Skin of body (tissue), 3 donors: ENCODE measurements at places on chromosomes 7 and 10. TPM values are rescaled to one million over a fixed set of nuclear protein-coding genes. Genes with fewer than 3 reads are reported as not detected.

- no peak for DNase-seq
Observed at GRCh38 chr7:157372300-157373232, 35.8 kb downstream of the DNAJB6 start.

GRCh38 chr7:41869091-41869490 lies 166.2 kb upstream of the INHBA start:
- DNase-seq, result no peak

DNA sequence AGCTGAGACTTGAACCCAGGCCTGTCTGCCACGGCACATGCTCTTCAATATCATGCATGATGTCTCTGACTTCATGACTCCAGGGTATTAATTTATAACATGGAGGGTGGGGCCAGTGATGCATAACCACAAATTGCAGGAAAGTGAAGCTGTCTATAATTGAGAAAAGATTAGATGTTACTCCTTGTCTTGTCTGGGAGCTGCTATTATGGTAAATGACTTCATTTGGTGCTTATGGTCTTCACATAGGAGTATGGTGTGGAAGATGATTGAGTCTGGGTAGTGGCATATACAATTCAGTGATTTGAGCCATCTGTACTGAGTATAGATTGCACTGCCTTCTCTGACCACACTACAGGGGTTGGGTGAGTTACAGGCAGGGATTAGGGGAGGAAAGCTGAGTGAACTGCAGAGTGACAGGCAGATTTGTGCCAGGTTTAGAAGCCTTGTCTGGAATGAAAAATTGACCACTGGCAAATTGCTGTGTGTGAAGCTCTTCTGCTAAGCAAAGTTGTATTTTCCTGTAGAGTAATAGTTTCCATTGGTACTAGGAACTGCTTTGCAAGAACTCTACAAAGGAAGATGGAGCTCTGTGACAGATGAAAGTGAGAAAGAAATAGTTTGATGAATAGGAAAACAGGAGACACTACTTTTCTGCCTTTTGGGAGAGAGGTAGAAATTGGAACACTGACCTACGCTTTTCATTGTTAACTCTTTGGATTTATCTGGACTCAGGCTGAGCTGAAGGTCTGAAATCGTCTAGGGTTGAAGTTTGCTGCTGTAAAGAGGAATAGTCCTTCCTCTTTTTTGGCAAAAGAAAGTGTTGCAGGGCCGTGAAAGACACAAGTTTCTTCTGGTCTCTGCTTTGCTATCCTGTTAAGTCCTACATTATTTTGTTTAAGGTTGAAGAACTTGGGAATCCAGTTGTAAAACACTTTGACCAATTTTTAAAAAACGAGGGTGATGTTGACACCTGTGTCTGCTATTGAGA lies 2.7 kb downstream of the SND1 start:
- no peak for DNase-seq

DNA sequence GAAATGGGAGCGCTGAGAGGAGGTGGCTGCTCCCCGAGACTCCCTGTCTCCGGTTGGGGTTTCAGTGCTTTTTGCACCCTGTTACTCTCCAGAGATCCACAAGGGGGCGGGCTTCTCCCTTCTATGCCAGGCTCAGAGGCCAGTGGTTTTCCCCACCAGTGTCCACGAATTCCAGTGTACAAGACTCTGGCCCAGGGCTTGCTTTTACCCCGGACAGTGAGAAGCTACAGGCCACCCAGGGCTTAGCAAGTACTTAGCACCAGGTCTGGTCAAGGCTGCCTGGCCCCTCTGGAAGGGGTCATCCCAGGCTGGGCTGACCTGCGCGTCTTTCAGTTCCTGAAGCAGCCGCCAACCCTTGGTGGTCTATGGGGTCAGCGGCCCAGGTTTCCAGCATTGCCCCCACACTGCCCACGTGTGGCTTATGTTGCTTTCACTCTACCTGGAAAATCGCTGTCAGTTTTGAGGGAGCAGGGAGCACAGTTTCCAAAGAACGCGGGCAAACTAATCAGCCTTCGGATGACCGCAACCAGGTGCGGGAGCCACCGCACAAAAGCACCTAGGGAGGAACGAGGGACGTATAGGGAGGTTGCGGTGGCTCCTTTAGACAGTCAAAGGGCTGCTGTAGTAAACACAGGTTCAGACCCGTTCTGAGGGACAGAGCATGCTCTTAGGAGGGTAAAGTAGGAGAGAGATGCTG lies 6.8 kb downstream of the CYP26A1 start:
- DNase-seq, result no peak

DNA sequence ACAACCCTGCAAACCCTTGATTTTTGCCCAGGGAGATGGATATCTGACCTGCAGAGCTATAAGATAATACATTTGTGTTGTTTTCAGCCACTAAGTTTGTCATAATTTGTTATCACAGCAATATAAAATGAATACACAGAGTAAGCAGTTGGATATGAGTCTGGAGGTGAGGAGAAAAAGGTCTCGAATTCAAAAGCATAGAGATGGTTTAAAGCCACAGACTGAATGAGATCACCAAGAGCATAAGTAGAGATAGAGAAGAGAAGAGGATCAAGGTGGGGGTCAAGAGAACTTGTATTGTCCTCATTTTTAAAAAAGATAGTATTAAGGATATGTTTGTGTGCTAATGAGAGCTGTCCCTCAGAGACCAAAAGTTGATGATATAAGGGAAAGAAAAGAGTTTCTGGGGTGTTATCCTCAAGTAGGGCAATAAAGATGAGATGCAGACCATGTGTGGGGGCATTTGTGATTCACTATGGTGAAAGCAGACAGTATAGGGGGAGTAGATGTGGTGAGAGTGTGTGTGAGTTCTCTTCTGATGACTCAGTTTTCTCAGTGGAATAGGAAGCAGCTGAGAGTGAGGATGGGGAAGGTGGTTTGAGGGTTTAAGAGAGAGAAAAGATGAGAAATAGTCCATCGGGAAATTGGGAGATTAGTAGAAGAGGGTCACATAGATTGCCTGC lies 25.8 kb upstream of the PCGF5 start:
- DNase-seq, result no peak

GRCh38 chr7:20157456-20157855 lies 59.7 kb downstream of the MACC1 start:
- DNase-seq, result no peak

DNA sequence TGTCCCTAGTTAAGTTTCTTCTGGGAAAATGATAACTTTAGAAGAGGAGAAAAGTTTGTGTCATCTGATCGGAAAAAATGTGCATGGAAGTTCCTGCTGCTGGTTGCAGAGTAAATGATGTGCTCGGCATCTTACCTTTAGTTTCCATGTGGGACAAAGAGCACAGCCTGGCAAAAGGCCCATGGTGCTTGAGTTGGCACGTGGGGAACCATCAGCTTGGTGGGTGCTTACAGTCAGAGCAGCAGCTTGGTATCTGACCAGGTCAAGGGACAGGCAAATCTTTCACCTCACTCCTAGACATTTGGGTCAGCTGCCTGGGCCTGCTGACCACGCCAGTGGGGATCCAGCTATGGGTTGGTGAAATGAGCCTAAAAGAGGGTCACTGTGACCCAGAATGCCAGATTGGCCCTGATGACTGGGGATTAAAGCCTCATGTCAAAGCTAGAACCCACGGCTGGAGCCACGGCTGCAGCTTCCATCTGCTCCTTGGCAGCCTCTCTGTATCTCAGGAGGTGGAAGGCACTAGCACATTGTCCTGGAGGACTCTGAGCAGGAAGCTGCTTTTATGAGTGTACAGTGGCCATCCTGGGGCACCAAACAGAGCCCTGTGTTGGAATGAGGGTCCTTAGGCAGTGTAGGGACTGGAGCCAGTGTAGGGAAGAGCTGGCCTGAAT lies 24.7 kb downstream of the VWC2 start:
- DNase-seq, result no peak

GRCh38 chr7:1599640-1600395 lies 30.0 kb upstream of the PSMG3 start:
- no peak for DNase-seq

- DNase-seq, result no peak
Observed at GRCh38 chr10:114084215-114084614, 40.5 kb downstream of the ADRB1 start.

- peak; percentile 1 for DNase-seq
Observed at GRCh38 chr10:100192350-100192749, 6.5 kb upstream of the ERLIN1 start.

DNA sequence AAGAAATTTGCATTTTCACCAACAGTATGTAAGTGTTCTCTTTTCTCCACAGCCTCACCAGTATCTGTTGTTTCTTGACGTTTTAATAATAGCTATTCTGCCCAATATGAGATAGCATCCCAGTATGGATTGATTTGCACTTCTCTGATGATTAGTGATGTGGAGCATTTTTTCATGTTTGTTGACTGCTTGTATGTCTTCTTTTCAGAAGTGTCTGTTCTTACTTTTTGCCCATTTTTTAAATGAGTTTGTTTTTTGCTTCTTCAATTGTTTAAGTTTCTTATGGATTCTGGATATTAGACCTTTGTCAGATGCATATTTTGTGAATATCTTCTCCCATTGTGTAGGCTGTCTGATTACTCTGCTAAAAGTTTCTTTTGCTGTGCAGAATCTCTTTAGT lies 12.2 kb upstream of the TPK1 start:
- no peak for DNase-seq

- no peak for DNase-seq
Observed at GRCh38 chr7:47688311-47689100, 106.6 kb upstream of the TNS3 start.

GRCh38 chr10:47240173-47240572 lies 59.8 kb upstream of the GDF10 start:
- DNase-seq, result no peak

GRCh38 chr7:44395067-44395466 lies 69.7 kb upstream of the CAMK2B start:
- DNase-seq, result no peak

DNA sequence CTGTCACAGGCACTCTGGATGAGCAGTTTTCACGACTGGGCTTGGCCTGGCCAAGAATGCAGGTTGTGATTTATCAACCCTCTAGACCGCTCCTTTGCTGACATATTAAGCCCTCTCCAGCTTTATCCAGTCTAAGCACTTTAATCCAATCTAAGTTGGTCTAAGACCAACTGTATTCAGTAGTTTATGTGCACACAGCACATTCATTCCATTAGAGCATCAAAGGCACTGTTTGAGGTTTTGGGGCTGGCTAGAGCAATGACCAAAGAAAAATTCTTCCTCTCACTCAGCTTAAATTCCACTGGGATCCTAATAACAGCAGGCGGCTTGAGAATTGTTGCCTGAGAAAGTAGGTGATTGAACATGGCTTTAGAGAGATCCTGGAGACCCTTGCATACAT lies 176.0 kb upstream of the INSYN2A start:
- no peak for DNase-seq

DNA sequence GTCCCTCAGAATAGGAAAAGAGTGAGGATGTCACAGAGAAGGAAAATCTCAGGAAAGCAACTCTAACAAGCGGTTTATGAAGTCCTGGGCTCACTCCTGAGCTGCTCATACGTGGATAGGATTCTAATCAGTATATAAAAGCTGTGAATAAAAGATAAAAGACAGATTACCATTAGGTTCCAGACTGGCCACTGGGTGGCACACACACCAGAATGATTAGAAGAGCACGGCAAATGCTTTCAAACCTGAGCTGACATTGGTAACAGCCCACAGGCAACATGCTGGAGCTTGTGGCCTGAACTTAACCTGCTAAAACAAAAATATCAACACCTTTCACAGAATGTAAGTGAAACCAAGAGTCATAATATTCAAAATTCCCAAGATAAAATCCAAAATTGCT lies 370.8 kb downstream of the GRID1 start:
- DNase-seq, result no peak

- DNase-seq, result no peak
Observed at GRCh38 chr7:82631998-82632397, 188.4 kb upstream of the CACNA2D1 start.

Gene AKAP9
- 101 TPM for total RNA-seq

Gene PRR15
- 0.20 TPM for total RNA-seq

Gene STOX1
- total RNA-seq, result 5.7 TPM

Gene TAS2R4
- total RNA-seq, result 3.1 TPM

Gene COL17A1
- total RNA-seq, result 128 TPM

Gene CPA4
- total RNA-seq, result 63.8 TPM

Gene FLNC
- total RNA-seq, result 106 TPM

Gene KIFBP
- 17.3 TPM for total RNA-seq
